ENCODE measurements at places on chromosomes 1 and 21. TPM values are rescaled to one million over a fixed set of nuclear protein-coding genes. Genes with fewer than 3 reads are reported as not detected.

GRCh38 chr1:184859381-184860105 is 104.9 kb upstream of the EDEM3 start:
- no peak overlapping the region for H3K4me3 ChIP-seq
- H3K36me3 ChIP-seq: peaks cover 9% of the 10 kb centered on the region
- H3K4me1 ChIP-seq: peaks cover 9% of the 10 kb centered on the region
- no peak overlapping the region for H3K27ac ChIP-seq
- no peaks in the 10 kb centered on the region for H3K27me3 ChIP-seq

GRCh38 chr1:107914119-107914765 is 50.7 kb downstream of the VAV3 start:
- peaks cover 4% of the 10 kb centered on the region for H3K36me3 ChIP-seq
- no peaks in the 10 kb centered on the region for H3K27me3 ChIP-seq
- no peak overlapping the region for H3K4me3 ChIP-seq

GRCh38 chr1:66542811-66543767 is 9.1 kb downstream of the SGIP1 start:
- no peak overlapping the region for H3K27ac ChIP-seq
- no peak overlapping the region for H3K4me3 ChIP-seq
- H3K27me3 ChIP-seq: peaks cover 60% of the 10 kb centered on the region
- peaks cover 7% of the 10 kb centered on the region for H3K36me3 ChIP-seq

DNA sequence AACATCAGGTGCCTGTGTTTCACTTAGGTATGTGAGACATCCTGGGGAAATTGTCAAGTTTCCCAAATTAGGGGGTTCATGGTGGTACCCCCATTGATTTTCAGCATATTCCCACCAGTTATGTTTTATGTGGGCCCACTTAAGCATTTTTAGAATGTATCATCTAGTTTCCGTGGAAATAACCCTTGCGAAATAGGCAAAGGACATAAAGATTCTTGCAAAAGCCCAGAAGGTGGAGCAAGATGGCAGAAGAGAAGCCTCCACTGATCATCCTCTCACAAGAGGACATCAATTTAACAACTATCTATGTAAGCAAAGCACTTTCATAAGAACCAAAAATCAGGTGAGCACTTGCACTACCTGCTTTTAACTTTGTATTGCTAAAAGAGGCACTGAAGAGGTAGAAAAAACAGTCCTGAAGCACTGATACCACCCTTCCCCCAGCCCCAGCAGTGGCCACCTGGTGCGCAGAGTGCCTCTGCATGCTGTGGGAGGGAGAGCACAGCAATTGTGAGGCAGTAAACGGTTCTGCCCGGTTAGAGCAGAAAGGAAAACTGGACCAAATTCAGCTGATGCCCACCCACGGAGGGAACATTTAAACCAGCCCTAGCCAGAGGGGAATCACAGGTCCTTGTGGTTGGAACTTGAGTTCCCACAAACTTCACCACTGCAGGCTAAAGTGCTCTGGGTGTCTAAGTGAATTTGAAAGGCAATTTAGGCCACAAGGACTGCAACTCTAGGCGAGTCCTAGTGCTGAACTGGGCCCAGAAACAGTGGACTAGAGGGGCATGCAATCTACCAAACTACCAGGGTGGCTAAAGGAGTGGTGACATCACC is 23.2 kb downstream of the MCOLN2 start:
- H3K36me3 ChIP-seq: no peaks in the 10 kb centered on the region
- H3K27ac ChIP-seq: no peak overlapping the region
- peaks cover 24% of the 10 kb centered on the region for H3K4me1 ChIP-seq

- H3K4me3 ChIP-seq: peak overlapping the region; percentile 21
- no peak for DNase-seq
- H3K4me1 ChIP-seq: peaks cover 35% of the 10 kb centered on the region
- peaks cover 27% of the 10 kb centered on the region for H3K36me3 ChIP-seq
- H3K27me3 ChIP-seq: peaks cover 96% of the 10 kb centered on the region
- no peak overlapping the region for H3K27ac ChIP-seq
These were observed 6.2 kb downstream of the PAX7 start for GRCh38 chr1:18636596-18637508.

GRCh38 chr1:66446261-66447001 is 87.5 kb upstream of the SGIP1 start:
- no peak for DNase-seq
- peaks cover 28% of the 10 kb centered on the region for H3K4me1 ChIP-seq
- peak overlapping the region; percentile 96 for H3K27ac ChIP-seq

DNA sequence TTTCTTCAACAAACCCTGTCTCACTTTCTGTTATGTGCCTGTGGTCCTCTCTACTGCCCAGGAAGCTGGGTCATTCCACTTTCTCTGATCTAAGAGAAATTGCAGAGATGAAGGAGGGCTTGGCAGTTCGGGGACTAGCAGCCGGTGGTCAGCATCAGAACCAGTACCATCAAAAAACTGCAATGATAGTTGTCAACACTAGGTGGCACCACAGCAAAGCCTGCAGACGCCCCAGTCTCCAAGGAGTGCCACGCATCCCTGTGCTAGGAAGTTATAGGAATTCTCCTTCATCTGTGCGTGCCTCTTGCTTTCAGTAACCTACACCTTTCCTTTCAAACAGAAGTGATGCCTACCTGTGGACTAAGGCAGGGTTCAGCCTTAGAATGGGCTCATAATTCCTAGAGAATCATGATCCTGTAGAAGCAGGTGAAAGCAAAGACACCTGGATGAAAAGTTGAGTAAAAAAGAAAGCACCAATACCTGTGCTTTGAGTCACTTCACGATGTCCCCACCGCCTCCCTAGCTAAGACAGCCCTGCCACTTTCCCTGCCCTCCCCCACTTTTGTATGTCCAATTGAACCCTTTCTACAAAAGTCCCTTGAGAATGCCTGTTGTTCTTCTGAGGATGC is 129.2 kb downstream of the ADAMTS1 start:
- H3K27me3 ChIP-seq: peaks cover 31% of the 10 kb centered on the region
- no peak overlapping the region for H3K4me3 ChIP-seq
- H3K27ac ChIP-seq: no peak overlapping the region
- DNase-seq: no peak

DNA sequence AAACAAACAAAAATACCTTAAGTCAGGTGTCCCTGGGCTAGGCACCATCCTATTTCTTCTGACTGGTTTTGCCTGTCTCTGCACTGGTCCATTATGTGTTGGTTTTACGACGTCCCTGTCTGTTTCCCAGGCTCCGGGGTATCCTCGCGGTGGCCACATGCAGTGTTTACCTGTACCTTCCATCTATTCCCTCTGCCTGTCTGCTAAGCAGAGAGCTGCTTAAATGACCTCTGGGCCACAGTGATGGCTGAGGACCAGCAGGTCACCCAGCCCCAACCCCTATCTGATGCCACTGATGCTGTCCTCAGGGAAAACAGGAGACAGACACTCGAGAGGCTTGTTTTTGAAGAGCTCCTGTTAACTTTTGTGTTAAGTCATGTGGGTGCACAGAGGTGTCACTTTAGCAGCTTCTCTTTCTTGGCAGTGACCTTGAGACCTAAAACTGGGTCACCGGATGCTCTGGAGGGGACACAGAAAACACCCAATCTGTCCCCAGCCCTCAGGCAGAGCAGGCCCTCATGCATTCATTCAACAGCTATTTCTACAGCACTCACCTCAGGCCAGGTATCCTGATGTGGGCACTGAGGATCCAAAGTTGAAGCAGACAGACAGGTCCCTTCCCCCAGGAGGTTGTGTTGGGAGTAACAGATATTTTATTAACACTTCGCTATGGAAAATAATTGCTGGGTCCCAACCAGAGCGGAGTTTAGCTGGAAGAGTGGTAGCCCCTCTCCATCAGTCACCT is 4.4 kb upstream of the EFHD2 start:
- H3K27me3 ChIP-seq: no peaks in the 10 kb centered on the region
- H3K4me3 ChIP-seq: no peak overlapping the region
- no peaks in the 10 kb centered on the region for H3K36me3 ChIP-seq
- DNase-seq: no peak
- peaks cover 4% of the 10 kb centered on the region for H3K4me1 ChIP-seq

DNA sequence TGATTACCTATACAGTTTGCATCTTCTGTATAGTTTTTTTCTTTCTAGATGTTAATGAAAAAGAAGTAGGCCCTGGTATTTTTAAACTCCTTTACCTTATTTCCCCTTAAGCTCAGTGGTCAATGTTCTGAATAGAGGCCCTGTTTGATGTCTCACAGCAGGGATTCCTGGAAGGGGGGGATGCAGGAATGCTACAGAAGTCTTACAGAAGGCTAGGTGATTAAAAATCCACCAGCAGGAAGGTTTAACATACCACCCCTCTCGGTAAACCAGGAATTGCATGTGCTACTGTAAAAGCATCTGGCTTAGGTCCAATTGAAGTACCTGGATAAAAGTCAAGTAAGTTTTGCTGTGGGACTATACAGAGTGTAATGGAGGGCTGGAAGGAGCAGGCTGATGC is 78.3 kb downstream of the NOS1AP start:
- H3K4me3 ChIP-seq: no peak overlapping the region
- H3K27ac ChIP-seq: no peak overlapping the region
- no peaks in the 10 kb centered on the region for H3K36me3 ChIP-seq
- H3K4me1 ChIP-seq: no peaks in the 10 kb centered on the region
- no peak for DNase-seq

- H3K27me3 ChIP-seq: peaks cover 33% of the 10 kb centered on the region
- no peak for DNase-seq
- no peaks in the 10 kb centered on the region for H3K4me1 ChIP-seq
These were observed 16.4 kb downstream of the REG4 start for GRCh38 chr1:119794876-119795240.

DNA sequence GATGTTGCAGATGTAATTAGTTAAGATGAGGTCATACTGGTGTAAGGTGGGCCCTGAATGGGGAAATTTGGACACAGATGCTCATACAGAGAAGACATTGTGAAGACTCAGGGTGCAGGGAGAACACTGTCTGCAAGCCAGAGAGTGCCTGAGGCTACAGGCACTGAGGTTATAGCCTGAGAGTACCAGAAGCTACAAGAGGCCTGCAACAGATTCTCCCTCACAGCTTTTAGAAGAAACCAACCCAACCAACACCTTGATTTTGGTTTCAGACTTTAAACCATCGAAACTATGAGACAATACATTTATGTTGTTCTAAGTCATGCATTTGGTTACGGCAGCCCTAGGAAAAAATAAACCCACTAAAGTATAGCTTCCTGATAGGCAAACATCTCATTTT is 321.7 kb upstream of the USP25 start:
- H3K4me3 ChIP-seq: no peak overlapping the region
- DNase-seq: no peak
- H3K4me1 ChIP-seq: no peaks in the 10 kb centered on the region
- H3K27ac ChIP-seq: no peak overlapping the region
- no peaks in the 10 kb centered on the region for H3K27me3 ChIP-seq
- no peaks in the 10 kb centered on the region for H3K36me3 ChIP-seq

GRCh38 chr1:67144696-67145095 is 9.9 kb upstream of the C1orf141 start:
- DNase-seq: no peak
- peak overlapping the region; percentile 51 for H3K27ac ChIP-seq
- peak overlapping the region; percentile 79 for H3K4me3 ChIP-seq
- no peaks in the 10 kb centered on the region for H3K27me3 ChIP-seq
- peaks cover 2% of the 10 kb centered on the region for H3K36me3 ChIP-seq

GRCh38 chr1:172286629-172287076 is 133.8 kb upstream of the C1orf105 start:
- H3K4me1 ChIP-seq: no peaks in the 10 kb centered on the region
- no peak overlapping the region for H3K4me3 ChIP-seq
- H3K36me3 ChIP-seq: no peaks in the 10 kb centered on the region
- DNase-seq: no peak
- H3K27me3 ChIP-seq: no peaks in the 10 kb centered on the region

DNA sequence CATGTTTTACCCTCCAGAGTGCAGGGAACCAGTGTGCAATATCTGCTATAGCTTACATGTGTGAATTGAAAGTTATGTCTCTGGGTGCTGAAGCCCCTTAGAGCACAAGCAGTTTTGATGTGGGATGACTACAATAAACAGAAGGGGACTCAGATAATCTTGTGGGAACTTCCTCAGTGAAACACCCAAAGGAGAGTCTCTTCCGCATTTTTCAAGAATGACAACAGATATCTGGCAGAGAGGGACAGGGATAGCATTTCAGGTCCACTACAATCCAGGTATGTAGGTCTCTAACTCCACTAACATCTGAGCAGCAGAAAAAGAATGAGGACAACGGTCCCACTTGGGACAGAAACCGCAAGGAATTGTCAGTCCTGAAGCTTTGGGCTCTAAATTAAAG is 67.6 kb upstream of the PDE4B start:
- no peak for DNase-seq
- peaks cover 2% of the 10 kb centered on the region for H3K36me3 ChIP-seq
- H3K27ac ChIP-seq: no peak overlapping the region
- peaks cover 54% of the 10 kb centered on the region for H3K27me3 ChIP-seq

DNA sequence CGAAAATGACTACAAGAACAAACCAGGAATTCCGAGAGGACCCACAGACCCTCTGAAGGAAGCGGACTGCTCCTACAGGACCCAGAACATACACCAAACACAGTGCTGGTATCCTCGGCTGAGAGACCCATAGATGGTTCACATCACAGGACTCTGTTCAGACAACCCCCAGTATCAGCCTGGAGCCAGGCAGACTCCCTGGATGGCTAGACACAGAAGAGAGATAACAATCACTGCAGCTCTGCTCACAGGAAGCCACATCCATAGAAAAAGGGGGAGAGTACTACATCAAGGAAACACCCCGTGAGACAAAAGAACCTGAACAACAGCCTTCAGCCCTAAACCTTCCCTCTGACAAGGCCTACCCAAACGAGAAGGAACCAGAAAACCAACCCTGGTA is 434.0 kb upstream of the NR5A2 start:
- DNase-seq: no peak
- no peak overlapping the region for H3K27ac ChIP-seq
- H3K4me3 ChIP-seq: no peak overlapping the region
- peaks cover 2% of the 10 kb centered on the region for H3K4me1 ChIP-seq
- peaks cover 20% of the 10 kb centered on the region for H3K27me3 ChIP-seq
- no peaks in the 10 kb centered on the region for H3K36me3 ChIP-seq

GRCh38 chr1:235739124-235739523 is 89.5 kb upstream of the GNG4 start:
- no peak for DNase-seq
- peaks cover 15% of the 10 kb centered on the region for H3K36me3 ChIP-seq
- H3K27me3 ChIP-seq: no peaks in the 10 kb centered on the region
- H3K4me1 ChIP-seq: peaks cover 3% of the 10 kb centered on the region

GRCh38 chr1:39328586-39329121 is 124.2 kb downstream of the MACF1 start:
- peaks cover 26% of the 10 kb centered on the region for H3K4me1 ChIP-seq
- no peaks in the 10 kb centered on the region for H3K27me3 ChIP-seq
- H3K27ac ChIP-seq: peak overlapping the region; percentile 61
- DNase-seq: no peak

- no peaks in the 10 kb centered on the region for H3K27me3 ChIP-seq
- H3K36me3 ChIP-seq: no peaks in the 10 kb centered on the region
- no peaks in the 10 kb centered on the region for H3K4me1 ChIP-seq
- DNase-seq: no peak
- H3K27ac ChIP-seq: no peak overlapping the region
These were observed 33.4 kb downstream of the RGS7 start for GRCh38 chr1:241323514-241324195.

Gene RGSL1
- not detected for total RNA-seq

Gene GBP4
- 34.1 TPM for total RNA-seq

Gene SPRR5
- total RNA-seq: not detected

Gene RPE65
- total RNA-seq: not detected

Gene FMO2
- not detected for total RNA-seq

Gene KIAA1614
- 0.05 TPM for total RNA-seq

Gene AMIGO1
- total RNA-seq: 8.0 TPM

Gene CERS2
- total RNA-seq: 142 TPM

Gene C1orf52
- 51.5 TPM for total RNA-seq

Gene TMPRSS15
- total RNA-seq: not detected

Gene FCAMR
- not detected for total RNA-seq

Gene TRIM63
- total RNA-seq: not detected

All from T-helper 17 cell (primary cell).